ENCODE measurements at places on chromosomes 2 and 18.
A peak's percentile ranks its signal among the peaks of the same experiment; 100 is the strongest.

- no peak for DNase-seq
These were observed 370.9 kb upstream of the ZEB2 start for GRCh38 chr2:144890828-144891227.

- DNase-seq = no peak
These were observed 94.0 kb downstream of the BIRC6 start for GRCh38 chr2:32450851-32451250.

- no peak for DNase-seq
These were observed 42.4 kb downstream of the MEIS1 start for GRCh38 chr2:66477135-66477842.

DNA sequence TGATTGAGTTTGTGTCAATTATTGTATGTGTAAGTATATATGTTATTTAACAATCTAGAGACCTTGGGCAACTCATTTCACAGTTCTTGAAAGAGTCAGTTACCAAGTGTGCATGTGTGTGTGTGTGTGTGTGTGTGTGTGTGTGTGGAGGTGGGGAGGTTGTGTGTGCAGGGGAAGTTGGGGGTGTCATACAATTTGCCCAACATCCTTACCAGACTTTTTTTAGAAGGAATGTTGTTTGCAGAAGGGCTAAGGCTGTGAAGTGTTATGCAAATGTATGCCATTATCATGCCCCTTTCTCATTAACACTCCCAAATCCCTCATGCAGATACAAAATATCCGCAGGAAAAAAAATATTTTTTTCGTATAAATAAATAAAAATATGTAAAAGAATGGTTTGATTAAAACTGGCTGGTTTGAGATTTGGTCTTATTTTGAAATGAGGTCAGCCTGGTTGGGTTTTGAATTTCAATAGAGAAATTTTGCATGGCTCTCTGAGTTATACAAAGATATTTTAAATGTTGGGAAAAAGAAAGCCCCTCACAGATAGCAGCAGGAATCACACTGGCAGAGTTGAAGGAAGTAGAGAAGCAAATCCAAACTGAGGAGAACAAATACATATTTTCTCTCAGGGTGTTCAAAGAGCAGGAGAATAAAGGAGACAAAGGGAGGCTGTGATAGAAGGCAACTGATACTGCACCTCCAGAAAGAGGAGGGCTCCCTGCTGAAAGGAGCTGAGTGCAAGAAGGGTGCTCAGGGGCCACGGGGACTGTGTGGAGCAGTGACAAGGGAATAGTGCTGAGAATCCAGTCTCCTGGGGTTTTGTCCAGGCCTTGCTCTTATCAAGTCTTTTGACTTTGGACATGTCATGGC, 1365.5 kb upstream of the CELF4 start:
- no peak for DNase-seq

DNA sequence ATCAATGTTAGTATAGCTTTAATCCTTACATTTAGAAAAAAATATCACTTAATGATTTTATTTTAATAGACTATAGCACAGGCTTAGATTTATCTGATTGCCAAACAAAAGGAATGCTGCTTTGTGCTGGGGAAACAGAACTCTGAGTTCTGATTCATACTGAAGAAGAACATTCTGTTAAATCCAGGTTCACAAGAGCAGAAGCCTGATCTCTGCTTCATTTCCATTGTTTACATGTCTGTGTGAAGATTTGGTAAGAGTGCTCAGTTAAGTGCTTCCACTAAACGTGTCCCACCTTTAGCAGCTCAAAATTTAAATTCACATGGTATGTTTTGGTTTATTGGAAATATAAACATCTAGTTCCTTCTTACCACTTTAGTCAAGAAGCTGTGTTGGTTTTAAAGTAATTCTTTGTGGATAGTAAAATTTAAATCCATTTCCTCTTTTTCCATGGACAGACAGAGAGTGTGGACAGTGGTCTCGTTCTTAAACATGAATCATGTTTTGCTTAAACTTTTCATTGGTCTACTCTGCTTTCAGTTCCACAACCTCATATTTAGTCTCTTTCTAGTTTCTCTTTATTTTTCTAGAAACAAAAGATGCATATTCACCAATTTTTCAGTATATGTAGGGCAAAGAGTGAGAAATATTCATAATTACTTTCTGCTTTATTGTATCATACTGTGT, 59.1 kb downstream of the NYAP2 start:
- no peak for DNase-seq

DNA sequence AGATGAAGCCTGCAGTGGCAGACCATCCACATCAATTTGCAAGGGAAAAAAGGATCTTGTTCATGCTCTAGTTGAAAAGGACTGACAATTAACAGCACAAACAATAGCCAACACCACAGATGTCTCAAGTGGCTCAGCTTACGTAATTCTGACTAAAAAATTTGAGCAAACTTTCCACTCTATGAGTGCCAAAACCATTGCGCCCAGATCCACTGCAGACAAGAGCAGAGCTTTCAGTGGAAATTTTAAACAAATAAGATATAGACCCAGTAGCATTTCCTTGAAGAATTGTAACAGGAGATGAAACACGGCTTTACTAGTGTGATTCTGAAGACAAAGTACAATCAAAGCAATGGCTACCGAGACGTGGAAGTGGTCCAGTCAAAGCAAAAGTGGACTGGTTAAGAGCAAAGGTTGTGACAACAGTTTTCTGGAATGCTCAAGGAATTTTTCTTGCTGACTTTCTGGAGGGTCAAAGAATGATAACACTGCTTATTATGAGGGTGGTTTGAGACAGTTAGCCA, 12.0 kb upstream of the ZNF396 start:
- DNase-seq = no peak

- no peak for DNase-seq
These were observed 99.3 kb downstream of the BIN1 start for GRCh38 chr2:127007652-127008051.

DNA sequence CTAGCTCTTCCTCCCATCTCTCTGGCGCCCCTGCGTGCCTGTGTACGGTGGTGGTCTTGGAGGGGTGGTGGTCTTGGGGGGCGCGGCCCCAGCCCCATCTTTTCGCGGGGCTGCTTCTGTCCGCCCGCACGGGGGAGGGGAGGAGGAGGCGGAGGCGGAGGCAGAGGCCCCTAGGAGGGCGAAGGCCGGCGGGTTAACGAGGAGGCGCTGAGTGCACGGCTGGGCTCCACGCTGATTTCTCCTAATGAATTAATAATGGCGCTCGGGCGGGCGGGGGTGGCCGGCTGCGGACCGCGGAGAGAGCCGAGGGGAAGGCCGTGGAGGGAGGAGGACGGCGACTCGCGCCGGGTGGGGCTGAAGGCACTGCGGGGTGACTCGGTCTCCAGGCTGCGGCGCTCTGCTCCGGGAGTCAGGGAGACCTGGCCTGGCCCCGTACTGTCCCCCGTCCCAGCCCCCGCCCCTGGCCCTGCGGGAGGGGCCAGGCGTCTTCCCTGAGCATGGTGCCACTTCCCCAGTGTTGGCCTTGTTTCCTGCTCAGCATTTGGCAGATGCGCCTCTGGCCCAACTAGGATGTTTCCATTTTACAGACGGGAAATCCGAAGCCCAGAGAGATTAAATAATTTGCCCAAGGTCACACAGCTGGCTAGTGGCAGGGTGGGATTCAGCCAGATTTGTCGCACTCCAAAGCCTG, 6.0 kb downstream of the GAREM2 start:
- no peak for DNase-seq

- no peak for DNase-seq
These were observed 240.5 kb upstream of the MYT1L start for GRCh38 chr2:2571301-2572150.

DNA sequence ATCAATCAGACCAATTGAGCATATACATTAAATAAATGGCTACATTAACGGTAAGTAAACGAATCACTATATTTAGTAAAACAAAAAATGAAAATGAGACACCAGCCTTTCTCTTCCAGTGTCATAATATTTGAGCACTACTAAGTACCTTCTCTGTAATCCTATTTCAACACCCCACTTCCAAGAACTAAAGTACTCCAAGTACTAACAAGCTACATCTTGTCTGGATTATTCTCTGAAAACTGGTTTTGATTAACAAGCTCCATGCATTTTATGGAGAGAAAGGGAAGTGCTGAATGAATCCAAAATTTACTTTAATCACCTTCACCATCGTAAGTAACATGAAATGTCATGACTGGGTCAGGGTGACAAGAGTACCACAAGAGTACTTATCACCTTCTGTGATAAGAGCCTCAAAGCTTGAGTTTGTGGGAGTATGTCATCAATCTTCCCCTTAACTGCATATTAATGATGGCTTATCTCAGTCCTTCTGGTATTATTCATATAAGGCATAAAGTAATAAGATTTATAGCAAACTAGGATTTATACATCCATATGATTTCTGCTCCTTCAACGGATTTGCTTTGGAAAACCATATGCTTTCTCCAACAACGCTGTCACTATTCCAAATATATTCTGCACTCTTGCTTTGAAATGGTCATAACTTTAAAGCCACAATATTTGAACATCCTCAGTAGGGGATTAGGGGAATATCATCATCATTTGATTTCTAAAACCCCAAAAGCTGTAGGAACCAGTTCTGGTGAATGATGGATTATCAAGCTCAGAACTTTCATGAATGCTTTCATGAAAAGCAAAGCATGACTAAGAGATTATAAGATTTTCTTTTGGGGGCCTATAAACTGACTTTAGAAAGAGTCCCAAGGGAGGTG, 127.0 kb downstream of the ANTXR1 start:
- no peak for DNase-seq

GRCh38 chr18:58730618-58731017, 59.4 kb downstream of the MALT1 start:
- DNase-seq = no peak

- no peak for DNase-seq
These were observed at the start of gene GNLY for GRCh38 chr2:85694052-85695025. Gene GNLY, plus strand, starts transcription at chr2:85694358. Its CDS starts 61 bp downstream, at chr2:85694419.

DNA sequence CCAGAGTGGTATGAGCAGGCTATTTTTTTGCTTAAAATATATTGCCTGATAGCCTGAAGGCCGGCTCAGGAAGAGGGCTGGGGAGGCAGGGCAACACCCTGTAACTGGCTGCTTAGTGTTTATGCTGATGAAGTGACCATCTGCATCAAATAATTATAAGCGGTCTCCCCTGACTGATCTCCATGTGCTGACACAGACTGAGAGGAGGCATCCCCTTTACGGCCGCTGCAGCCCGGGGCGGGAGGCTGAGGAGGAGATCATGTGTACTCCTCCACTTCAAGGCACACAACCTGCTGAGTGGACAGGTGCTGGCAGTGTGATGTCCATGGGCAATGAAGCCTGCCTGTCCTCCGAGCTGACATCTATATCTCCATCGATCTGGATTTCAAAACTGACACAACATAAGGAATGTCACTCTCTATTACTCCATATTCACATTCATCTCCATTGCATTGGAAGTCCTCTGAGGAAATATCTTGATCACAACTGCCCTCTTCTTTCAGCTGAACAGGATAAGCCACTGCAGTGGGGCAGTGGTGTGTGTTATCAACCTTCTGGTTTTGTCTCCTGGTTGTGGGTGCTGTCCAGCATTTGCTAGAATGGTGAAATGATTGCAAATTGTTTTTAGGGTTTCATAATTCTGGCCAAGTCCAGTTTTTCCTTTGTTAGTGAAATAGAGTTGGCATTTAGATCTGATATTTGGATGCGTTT, 143.5 kb downstream of the AQP4 start:
- DNase-seq = no peak

DNA sequence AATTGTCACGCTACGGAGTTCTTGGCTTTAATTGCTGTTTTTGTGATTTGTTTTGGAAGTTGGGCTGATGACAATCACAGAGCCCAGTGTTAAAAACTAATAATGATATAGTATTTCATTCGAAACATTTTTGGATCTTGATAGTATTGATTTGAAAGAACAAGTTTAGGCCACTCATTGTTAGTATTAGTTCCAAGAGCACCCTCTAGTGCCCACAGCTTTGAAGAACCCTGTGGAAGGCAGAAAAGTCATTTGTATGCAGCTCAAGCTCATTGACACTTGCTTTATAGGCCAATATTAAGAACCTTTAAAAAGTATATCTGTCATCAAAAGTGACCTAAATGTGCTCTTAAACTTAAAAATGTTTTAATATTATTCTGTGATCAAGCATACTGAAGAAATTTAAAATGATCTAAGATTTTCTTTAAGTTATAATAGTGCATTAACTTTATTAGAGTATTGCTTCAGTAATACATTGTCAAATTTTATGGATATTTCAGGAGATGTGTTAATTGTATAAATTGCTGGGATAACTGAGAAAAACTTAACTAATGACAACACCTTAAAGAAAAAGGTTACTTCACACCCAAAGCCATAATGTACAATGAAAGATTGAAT, 191.0 kb downstream of the GRB14 start:
- DNase-seq = peak; percentile 39

DNA sequence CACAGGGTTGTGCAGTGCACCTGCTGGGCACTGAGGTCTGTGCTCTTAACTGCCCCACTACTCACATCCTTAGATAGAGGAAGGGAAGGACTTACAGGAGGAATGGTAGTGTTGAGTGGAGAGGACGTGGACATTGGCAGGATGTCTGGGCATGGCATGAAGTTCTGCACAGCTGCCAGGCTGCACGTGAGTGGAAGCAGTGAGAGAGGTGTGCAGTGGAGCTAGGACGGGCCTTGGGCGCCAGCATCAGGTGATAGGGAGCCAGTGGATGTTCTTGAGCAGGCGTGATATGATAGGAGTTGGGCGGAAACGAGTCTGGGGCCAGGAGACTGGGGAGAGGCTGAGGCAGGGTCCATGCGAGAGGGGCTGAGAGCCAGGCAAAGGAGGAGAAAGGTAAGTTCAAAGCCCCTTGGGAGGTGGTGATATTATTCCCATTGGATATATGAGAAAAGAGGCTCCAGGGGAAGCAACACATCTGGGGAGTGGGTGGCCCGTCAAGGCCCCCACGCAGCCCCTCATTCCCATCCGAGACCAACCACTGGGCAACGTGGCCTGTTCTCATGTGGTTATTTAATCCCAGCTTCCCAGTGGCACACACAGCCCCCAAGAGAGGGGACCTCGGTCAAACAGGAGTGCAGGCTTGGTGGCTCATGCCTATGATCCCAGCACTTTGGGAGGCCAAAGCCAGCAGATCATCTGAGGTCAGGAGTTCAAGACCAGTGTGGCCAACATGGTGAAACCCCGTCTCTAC, 45.7 kb upstream of the SNED1 start:
- no peak for DNase-seq

GRCh38 chr2:239930378-239930777, 94.8 kb downstream of the NDUFA10 start:
- no peak for DNase-seq

GRCh38 chr2:121377646-121378045, 92.6 kb upstream of the TFCP2L1 start:
- DNase-seq = no peak

- no peak for DNase-seq
These were observed 6.8 kb downstream of the TMEM87B start for GRCh38 chr2:112061840-112062239.

Data from NCI-H1105 (cell line).